Stimulated activated CD4-positive, alpha-beta T cell treated with anti-CD3 and anti-CD28 coated beads, Interleukin-1b, Interleukin-23, amount 100 ng/mL, for 48 hours (primary cell): ENCODE measurements at places on chromosomes 11 and 22.

DNA sequence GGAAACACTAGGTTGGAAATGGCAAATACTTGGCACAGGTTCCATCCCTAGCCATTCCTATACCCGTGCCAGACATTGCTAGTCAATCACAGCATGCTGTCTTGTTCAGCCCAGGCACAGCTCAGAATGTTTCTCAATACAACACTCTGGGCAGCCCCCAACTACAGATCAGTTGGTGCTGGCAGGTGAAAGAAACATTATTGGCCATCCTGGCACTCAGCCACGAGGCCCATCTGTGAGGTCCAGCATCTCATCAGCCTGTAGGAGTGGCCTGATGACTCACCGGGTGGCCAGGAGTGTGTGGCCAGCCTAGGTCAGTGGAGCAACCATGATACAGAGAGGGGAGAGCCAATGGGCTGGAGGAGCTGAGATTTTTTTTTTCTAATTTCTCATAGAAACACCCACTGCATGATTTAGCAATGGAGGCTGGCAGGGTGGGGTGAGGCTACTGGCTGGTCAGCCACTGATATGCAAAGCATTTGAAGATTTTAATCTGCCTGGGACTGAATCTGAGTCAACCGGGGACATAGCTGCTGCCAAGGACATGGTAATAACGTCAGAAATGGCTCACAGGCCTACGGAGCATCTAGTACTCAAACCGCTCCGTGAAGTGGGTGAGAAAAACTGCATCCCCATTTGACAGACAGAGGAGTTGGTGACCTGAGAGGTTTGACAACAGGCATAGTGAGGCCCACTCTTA, 5.4 kb downstream of the MYO18B start:
- DNase-seq: no peak

DNA sequence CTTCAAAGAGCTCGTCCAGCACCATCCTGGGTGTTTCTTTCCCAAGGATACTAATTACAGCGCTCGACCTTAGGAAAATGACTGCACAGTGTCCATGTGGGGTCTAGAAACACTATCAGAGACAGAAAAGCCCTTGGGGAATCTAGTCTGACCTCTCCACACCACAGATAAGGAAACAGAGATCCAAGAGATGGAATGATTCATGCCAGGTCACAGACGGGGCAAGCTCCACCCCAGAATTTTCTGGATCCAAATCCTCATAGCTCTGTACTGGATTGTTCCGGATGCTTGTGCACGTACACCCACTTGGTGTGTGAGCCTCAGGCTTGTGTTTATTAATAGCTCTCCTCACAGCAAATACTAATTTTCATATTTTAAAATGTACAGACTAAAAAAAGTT, 11.3 kb downstream of the ABTB2 start:
- DNase-seq: no peak

DNA sequence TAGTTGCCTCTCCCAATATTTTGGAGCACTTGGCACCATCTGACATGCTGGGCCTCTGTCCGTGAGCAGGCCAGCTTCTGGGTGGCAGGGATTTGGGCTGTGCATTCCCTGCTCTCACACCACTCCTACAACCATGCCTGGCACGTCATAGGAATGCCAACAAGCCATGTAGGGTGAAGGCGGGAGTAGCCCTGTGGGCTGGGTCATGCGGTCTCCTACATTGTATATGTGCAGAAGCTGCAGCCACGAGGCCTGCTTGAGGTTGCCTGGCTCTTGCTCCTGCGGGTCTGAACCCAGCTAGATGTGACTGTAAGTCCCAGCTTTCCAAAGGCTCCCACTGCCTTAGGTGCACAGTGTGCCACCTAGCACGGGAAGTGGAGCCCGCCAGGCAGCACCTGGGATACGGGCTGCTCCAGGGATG, 14.5 kb downstream of the MYEOV start:
- DNase-seq: no peak

DNA sequence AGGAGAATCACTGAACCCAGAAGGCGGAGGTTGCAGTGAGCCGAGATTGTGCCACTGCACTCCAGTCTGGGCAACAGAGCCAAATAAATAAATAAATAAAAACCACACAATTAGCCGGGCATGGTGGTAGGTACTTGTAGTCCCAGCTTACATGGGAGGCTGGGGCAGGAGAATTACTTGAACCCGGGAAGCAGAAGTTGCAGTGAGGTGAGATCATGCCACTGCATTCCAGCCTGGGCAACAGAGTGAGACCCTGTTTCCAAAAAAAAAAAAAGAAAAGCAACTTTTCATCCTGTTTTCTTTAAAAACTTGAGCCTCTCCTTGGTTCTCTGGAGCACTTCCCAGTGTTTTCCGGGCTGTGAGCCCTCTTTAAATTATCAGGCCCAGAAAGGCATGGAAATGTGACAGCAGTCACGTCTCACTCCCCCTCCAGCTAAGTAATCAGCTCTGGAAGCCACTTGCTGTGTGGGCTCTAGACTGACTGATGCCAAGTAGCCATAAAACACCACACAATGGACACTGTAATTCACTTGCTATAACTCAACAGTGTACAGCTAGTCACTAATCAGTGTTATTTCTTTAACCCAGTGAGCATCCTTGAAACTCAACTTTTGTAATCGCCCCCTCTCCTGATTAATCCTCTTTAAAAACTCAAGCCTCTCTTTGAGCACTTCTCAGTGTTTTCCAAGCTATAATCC, 13.0 kb upstream of the MCHR1 start:
- no peak for DNase-seq

- DNase-seq: peak; percentile 28
These were observed 20.3 kb downstream of the BMAL1 start for GRCh38 chr11:13297917-13298356.

- no peak for DNase-seq
These were observed 23.3 kb downstream of the LINC01488 start for GRCh38 chr11:69504576-69505335.

GRCh38 chr11:102414559-102414958, 38.0 kb downstream of the TMEM123 start:
- no peak for DNase-seq

DNA sequence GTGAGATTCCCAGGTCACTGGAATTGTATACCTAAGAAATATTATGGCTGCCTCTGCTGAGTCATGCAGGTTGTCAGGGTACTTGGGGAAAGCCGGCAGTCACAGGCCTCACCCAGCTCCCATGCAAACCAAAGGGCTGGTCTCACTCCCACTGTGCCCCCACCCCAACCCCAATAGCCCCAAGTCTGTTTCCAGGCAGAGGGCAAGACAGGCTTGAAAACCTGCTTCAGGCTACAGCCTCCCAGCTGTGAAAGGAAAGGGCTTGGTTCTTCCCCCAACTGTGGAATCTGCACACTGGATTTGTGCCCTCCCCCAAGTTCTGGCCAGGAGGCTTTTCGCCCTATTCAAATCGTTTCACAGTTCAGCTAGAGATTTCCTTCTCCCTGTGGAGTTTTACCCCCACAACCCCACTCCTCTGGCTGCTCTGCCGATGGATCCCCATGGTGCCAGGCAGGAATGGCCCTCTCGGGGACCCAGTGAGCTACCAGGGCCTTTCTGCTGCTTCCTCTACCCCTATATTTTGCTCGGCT, 37.0 kb upstream of the ABTB2 start:
- no peak for DNase-seq

- no peak for DNase-seq
These were observed 19.4 kb downstream of the PTPN5 start for GRCh38 chr11:18772211-18772610.
